ENCODE measurements at places on chromosomes 1 and 21.

GRCh38 chr1:20381961-20382360, 91.3 kb downstream of the VWA5B1 start:
- no peak for DNase-seq

GRCh38 chr1:203065986-203066385, 19.8 kb downstream of the MYOG start:
- DNase-seq = no peak

DNA sequence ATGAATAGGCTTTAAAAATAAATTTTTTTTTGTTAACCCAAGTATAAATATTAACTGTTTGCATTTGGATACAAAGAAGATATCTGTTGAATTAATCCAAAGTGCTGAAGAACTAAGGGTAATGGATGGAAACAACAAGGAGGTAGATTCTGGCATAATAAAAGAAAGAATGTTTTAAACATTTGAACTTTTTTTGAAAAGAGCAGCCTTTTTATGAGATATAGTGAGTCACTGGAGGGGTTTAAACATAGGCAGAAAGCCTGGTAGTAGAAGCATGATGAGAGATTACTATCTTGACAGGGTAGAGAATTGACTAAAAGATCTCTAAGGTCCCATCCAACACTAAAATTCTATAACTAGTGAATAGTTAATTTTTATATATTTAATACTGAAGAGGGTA, 2.7 kb downstream of the MIER1 start:
- DNase-seq = no peak

DNA sequence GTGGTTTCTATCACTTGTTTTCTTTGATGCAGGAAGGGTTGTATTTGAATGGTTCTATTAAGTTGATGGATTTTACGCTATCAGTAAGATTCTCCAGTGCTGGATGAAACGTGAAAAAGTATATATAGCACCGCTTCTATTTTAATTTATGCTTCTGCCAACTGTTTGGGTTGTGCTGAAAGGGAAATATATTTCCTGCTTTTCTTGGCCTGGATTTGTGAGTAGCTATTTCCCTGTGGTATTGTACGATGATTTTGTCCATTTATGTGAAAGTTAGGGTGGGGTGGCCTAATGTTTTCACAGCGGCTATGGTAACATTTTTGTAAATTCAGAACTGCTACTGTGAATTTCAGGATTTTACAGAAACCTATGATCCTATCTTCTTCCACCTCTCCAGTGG, 322 bp downstream of the C1orf162 start:
- no peak for DNase-seq

DNA sequence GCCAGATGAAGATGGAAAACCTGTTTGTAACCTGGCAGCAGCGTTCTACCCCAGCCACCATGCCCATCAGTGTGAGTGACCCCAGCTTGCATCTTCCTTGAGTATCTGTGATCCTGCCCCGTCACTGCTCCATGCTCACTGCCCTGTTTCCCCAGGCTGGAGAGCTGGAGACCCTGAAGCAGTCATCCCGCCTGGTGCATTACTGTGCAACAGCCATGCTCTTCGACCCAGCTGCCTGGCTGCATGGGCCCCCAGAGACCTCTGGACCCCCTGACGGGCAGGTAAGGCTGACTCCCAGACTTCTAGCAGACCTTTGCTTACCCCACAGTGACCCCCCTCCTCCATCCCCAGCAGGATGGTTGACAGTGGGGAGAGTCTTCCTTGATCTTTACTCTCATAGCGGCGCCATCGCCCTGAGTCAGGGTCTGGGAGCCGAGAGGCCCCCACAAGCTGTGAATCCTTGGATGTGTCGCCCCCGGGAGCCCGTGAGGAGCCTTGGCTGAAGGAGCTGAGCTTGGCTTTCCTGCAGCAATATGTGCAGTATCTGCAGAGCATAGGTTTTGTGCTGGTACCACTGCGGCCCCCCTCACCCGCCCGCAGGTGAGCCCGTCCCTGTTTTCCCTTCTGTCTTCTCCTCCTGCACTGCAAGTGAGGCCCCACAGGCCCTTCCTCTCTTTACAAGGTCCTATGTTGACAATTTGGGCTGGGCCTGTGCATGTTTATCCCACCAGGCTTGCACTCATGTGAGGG, 10.4 kb downstream of the HYI start:
- no peak for DNase-seq

GRCh38 chr1:94719926-94720793, 100.0 kb upstream of the SLC44A3 start:
- DNase-seq = no peak

GRCh38 chr1:114458237-114458777, 52.7 kb downstream of the TRIM33 start:
- DNase-seq = no peak

- DNase-seq = no peak
These were observed 38.9 kb upstream of the ZBTB18 start for GRCh38 chr1:244012202-244012601.

DNA sequence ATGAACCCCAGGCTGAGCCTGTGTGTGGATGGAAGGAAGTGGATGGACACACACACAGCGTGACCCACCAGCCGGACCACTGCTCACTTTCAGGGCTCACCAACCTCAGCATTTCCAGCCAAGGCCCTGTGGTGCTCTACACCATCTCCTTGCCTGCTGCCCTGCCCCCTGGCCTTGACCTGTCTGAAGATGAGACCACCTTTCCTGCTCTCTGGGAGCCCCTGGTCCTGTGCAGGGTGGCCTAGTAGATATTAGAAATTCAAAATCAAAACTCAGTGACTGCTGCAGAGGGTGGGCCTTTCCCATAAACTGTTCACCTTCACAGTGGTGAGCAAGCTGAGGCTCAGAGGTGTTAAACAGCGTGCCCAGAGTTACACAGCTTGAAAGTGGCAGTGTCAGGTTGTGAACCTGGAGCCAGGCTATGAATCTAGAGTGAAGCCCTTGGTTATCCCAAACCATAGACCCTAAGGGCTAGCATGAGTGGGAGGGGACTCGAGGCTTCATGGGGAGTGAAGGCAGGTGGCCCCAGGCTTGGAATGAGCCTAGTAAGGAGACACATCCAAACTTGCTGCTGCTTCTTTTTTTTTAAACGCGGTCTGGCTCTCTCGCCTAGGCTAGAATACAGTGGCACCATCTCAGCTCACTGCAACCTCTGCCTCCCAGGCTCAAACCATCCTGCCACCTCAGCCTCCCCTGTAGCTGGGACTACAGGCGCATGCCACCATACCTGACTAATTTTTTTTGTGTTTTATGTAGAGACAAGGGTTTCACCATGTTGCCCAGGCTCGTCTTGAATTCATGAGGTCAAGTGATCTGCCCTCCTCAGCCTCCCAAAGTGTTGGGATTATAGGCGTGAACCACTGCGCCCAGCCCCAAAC, 41.5 kb downstream of the MAN1C1 start:
- DNase-seq = no peak

- DNase-seq = no peak
These were observed 700 bp upstream of the KMO start for GRCh38 chr1:241531195-241532161.

GRCh38 chr1:186536273-186536890, 75.5 kb upstream of the PDC start:
- no peak for DNase-seq

GRCh38 chr1:98546319-98546718, 115.2 kb upstream of the SNX7 start:
- no peak for DNase-seq

GRCh38 chr1:185080422-185080821, 35.1 kb downstream of the RNF2 start:
- no peak for DNase-seq

GRCh38 chr1:90955769-90956168, 66.1 kb downstream of the ZNF644 start:
- DNase-seq = no peak

DNA sequence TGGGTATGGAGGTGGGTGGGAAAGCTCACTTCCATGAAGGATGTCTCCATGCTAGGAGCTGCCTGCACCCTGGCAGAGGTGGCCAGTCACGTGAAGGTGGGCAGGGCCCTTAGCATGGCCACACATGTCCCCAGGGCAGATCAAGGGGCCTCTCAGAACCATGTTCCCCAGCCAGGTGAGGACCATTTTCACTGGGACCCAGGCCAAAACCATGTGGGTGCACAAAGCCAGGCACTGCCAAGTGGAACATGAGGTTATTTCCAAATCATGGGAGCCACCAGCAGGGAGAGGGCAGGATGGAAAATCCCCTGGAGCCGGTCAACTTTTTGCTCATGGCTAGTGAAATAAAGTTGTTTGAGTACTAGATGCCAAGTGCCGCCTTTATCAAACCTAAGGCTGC, 9.7 kb downstream of the ZNF692 start:
- DNase-seq = no peak

- DNase-seq = no peak
These were observed 14.5 kb downstream of the DLGAP3 start for GRCh38 chr1:34914958-34915357.

GRCh38 chr1:61181067-61182038, 99.0 kb downstream of the NFIA start:
- no peak for DNase-seq

GRCh38 chr1:151970626-151971025, 23.0 kb downstream of the S100A10 start:
- DNase-seq = no peak

GRCh38 chr1:225909477-225909876, 14.6 kb downstream of the PYCR2 start:
- no peak for DNase-seq

GRCh38 chr21:42026082-42026435, 15.9 kb upstream of the ZBTB21 start:
- no peak for DNase-seq

GRCh38 chr1:176448340-176448739, 14.6 kb upstream of the PAPPA2 start:
- DNase-seq = no peak

DNA sequence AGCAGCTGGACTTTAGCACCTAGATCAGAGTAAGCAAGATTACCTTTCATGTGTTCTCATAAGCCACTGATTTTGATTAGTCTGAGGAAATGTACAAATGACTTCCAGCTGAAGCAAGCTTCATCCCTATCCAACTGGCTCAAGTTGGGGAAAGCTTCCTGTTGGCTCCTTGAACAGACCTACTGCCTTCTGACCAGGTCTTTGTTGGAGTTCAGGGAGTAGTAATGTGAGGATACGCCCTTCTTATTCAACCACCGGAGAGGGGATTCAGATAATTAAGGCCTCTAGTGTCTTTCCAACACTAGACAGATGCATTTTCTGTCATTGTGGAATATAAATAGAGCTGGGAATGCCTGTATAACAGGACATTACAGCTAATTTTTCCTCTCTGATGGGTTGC, 268.9 kb downstream of the TGFB2 start:
- no peak for DNase-seq

GRCh38 chr1:4147509-4147908, 247.4 kb upstream of the C1orf174 start:
- DNase-seq = no peak

- DNase-seq = no peak
These were observed 36.6 kb upstream of the SSX2IP start for GRCh38 chr1:84726593-84727499.

GRCh38 chr21:38273745-38274542, 17.2 kb downstream of the KCNJ15 start:
- DNase-seq = no peak

DNA sequence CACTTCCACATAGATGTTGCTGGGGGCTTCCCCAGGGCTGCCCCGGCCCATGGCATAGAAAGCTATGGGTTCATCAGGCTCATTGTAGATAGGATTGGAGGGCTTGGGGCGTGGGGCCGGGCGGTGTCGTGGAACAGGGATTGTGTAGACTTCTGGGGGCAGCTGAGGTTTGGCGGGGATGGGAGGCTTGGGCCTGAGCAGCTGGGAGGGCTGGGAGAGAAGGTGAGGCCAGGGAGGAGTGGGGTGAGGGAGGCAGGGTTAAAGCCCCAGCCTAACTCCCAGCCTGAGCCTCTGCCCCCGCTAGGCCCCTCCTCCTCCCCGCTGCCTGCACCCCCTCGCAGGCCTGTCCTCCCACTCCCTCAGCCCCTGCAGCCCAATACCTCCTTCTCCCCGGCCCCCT, 7.4 kb downstream of the SH2D2A start:
- no peak for DNase-seq

GRCh38 chr1:77905603-77906002, 17.2 kb downstream of the NEXN start:
- DNase-seq = no peak

DNA sequence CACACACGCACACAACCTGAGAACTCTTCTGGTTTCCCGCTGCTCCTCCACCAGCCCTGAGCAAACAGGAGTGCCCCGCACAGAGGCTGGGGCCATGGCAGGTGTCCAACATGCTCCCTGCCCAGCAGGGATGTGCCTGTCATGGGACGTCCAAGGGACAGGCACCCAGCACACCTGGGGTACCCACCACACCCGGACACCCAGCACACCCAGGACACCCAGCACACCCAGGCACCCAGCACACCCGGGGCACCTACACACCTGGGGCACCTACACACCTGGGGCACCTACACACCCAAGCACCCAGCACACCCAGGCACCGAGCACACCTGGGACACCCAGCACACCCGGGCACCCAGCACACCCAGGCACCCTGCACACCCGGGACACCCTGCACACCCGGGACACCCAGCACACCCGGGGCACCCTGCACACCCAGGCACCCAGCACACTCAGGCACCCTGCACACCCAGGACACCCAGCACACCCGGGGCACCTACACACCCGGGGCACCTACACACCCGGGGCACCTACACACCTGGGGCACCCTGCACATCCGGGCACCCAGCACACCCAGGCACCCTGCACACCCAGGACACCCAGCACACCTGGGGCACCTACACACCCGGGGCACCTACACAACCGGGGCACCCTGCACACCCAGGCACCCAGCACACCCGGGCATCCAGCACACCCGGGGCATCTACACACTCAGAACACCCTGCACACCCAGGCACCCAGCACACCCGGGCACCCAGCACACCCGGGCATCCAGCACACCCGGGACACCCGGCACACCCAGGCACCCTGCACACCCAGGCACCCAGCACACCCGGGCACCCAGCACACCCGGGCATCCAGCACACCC, 37.9 kb downstream of the UBE2G2 start:
- DNase-seq = no peak

DNA sequence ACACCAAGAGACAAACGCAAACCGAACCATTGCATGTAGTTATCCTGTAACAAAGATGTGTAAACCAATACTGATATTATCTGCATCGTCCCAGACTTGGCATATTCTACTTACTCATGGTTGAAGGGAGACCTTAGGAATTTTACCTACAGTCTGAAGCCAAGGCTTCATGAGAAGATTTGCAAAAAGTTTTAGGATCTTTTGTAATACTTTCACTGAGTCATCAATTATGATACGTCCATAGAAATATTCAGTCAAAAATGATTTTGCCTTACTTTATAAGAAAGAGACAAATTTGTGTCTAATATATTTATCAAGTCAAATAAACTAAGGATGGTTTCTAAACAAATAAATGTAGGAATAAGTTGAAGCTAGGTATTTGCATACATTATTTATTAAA, 1176.1 kb upstream of the ADGRL2 start:
- DNase-seq = no peak

- no peak for DNase-seq
These were observed at the start of gene RAB13 for GRCh38 chr1:153985941-153986761. Gene RAB13 (minus strand): TSS chr1:153986339. CDS start chr1:153986236, 103 bp downstream.

- no peak for DNase-seq
These were observed 3.1 kb upstream of the CDC14A start for GRCh38 chr1:100349246-100349645.

All from activated CD4-positive, alpha-beta memory T cell treated with anti-CD3 and anti-CD28 coated beads, Interleukin-2, amount 10 ng/mL, durations not matched to agents 7 days and 5 days (primary cell).